CD4-positive, alpha-beta T cell treated with Interleukin-15 for 1 hour (primary cell): ENCODE measurements at places on chromosomes 2 and 18.

GRCh38 chr2:190540048-190540447, 5.5 kb upstream of the NEMP2 start:
- DNase-seq = no peak

DNA sequence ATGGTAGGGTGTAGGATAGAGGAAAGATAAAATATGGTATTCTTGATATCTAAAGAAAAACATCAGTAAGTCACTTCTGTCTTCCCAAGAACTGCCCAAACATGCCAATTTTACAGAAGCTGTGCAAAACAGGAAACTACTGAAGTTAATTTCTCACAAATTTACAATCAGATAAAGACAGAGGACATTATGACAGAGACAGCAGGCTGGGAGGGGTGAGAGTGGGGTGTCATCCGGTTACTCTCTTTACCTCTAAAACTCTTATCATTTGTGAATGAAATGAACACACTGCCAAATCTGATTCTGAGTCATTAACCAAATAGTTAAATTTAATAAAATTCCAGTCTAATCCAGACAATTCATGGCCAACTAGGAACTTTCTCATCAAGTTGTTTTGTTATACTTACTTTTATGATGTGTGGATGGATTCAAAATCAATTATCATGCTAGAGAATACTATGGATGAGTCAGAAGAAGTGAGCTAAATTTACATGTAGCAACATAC, 323.2 kb upstream of the MEX3C start:
- no peak for DNase-seq

DNA sequence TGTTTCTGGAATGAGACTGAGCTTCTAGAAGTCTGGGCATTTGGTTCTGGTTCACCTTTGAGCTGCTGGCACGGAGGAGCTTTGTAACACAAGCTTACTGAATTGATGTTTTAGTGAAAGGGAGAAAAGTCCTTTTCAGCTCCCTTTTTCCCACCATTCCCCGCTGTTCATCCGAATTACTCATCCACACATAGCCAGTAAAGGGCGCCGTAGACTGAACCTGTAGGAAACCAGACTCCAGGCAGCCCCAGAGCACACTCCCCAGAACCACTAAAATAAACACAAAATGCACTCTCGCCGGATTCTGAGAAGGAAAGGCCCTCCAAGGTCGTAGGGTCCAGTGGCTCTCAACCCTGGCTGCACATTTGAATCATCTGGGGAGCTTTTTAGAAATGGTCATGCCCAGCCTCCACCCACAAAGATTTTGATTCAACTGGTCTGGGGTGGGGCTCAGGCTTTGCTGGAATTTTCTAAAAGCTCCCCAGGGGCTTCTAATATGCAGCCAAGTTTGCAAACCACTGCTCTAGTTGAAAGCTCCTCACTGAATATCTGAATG, 29.6 kb downstream of the TCF7L1 start:
- no peak for DNase-seq

DNA sequence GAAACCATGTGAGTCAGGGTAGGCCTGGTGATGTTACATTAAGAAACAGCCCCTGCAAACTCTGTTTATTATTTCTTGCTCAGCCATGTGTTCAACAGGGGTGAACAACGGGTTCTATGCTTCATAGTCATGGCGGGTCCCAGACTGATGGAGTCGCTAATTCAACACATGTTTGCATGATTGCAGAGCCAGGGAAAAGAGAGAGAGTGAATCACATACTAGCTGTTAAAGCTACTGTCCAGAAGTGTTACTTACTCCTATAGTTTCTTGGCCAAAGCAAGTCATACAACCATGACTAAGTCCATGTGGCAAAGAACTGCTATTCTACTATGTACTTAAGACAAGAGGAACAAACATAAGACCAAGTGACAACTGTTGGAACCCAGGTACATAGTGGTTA, 241.2 kb upstream of the SKOR2 start:
- DNase-seq = no peak

DNA sequence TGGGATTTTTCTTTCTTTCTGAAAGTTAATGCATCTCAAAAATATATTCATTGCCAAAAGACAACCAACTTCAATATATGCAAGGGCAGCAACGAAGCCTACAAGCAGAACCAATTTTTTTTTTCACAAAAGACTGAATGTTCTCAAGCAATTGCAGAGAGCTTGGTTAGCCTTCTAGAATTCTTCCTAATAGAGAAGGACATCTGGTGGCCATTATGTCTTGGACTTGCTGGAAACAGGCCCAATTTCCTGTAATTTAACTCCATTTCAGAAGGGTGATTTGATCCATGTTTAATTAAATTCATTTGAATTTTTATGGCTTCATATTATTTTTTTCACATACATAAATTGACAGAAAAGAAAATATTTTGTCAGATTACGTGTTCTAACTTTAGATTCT, 208.0 kb downstream of the TPGS2 start:
- no peak for DNase-seq

DNA sequence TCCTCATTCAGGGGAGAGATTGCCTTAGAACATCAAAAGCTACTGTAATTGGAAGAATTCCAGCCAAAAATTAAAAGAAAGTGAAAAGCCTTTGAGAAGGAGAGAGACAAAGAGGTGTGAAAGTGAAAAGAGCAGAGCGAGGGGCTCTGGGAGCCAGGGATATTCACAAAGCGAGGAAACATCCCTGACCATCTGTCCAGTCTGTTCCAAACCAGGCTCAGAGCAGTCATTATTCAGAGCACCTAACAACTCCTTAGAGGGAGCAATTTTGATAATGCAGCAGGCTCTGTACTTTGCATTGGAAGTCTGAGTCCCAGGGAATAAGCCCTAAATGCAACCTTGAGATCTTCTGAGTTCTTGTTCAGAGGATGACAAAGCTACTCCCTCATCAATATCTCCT, 119.1 kb upstream of the LYPD1 start:
- DNase-seq = no peak

GRCh38 chr2:237594514-237594871, 4.0 kb upstream of the RAB17 start:
- DNase-seq = no peak

DNA sequence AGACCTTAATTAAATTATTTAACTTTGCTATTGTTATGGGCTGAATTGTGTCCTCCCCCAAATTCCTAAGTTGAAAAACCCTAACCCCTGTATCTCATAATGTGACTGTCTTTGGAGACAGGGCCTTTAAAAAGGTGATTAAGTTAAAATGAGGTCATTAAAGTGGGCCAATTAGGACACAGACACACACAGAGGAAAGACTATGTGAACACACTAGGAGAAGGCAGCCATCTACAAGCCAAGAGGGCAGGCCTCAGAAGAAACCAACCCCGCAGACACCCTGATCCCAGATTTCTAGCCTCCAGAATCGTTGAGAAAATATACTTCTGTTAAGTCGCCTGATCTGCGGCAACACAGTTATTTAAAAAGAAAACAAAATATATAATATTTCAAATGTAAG, 6.4 kb downstream of the STK17B start:
- DNase-seq = no peak

DNA sequence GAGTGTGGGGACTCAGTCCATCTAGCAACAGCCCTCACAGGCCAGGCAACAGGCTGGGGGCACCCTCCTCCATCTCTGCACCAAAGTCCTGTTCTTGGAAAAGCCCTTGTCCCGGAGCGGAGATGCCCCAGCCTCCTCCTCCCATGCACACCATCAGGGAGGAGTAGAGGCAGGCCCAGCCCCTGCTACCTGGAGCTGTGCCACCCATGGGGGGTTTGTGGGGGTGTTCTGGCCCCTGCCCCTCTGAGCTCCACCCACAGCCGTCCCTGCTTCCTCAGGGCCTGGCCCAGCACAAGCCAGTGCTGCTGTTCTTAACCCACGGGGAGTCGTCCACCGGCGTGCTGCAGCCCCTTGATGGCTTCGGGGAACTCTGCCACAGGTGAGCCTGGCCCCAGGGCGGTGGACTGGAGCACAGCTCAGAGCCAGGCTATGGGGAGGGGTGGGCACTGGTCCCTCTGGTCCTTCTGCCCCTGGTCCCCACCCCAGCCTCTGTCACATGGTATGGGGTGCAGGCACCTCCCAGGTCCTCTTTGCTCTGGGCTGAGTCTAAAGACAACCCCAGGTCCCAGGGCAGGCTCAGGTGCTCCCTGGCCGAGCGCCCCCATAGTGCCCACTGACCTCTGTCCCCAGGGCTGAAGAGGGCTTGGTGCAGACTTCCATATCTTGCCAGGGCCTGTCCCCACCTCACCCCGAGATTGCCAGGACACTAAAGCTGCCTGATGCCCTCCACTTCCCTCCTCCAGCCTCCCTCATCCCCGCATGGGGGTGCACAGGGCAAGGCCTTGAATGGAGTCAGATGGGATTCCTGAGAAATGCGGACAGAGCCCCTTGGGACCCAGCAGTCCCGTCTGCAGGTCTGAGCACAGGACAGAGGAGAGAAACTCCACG, 2.7 kb downstream of the AGXT start:
- no peak for DNase-seq

GRCh38 chr2:34012715-34013302, 413.7 kb upstream of the FAM98A start:
- no peak for DNase-seq

DNA sequence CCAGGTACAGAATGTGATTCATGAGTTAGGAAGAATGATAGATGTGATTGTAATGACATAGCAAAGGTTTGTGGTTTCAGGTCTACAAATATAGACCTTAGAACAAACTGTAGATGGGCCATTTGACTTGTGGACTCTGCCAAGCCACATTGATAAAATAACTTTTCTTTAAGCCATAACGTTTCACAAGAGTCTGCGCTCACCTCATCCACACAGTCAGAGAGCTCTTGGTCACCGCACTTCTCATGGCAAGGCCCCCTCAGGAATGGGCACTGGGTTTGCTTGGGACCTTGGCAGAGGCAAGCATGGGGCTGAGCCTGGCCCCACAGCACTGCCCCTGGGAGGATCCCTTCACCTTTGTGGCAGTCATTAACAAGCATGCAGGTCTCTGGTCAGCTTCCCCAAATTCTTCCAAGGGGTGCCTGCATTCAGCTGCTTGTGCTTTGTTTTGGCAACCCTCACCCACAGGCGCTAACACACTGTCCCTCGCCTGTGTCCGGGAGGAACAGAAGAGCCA, 14.0 kb downstream of the ARMC9 start:
- no peak for DNase-seq

DNA sequence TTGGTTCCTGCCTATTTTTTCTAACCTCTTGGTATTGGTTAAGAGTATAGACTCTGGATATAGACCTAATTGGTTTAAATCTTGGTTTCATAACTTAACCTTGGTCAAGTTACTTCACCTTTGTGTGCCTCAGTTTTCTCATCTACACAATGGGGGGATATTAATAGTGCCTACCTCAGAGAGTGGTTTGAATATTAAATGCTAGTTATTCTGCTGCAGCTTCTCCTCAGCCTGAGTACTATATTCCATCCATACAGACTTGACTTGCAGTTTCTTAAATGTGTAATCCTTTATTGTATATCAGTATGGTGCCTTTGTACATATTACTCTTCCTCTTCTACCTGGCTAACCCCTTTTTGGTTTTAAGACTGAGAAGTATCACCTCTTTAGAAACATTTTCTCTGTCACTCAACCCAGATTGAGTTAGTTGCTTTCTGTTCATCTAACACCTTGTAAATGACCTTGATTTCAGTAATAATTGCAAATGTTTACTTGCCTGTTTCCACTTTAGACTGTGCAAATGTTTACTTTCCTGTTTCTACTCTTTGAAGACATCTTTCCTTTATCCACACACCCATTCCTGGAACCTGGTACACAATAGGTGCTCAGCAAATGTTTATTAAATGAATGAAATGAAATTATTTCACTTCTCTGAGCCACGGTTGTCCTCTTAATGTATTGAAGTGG, 6.6 kb downstream of the ACVR2A start:
- DNase-seq = no peak

DNA sequence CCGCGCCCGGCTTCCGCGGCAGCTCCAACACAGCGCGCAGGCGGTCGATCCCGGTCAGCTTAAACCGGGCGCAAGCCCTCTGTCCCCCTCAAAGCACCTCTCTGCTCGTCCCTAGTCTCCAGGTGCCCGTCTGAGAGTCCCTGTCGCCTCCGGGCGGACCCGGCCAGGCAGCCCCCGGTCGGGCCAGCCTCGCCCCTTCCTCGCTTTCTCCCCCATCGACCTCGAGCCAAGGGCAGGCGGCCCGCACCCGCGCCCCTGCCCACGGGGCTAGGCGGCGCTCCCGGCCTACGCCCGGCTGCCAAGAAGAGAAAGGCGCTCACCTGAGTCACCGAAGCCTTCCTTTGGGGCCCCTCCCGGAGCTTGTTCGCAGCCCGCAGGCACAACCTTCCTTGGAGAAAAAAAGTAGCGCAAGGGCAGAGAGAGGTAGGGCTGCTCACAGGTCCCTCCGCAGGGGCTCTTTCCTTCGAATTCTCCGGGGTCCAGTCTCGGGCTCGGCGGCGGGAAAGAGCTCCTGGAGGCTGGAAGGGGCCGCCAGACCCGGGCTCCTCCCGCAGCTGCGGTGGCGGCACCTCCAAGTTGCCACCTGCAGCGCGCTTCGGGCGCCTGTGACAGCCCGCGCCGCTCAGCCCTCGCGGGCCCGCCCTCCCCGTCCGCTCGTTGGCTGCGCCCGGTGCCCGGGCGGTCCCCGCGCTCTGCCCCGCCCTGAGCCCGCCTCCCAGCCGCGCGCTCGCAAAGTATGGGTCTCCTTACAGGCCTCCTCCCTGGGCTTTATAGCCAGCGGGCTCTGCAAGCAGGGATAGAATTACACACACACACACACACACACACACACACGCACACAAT, 86.5 kb upstream of the EPB41L3 start:
- no peak for DNase-seq

- DNase-seq = no peak
Measured at GRCh38 chr2:18927525-18928232, 338.3 kb upstream of the NT5C1B start.

DNA sequence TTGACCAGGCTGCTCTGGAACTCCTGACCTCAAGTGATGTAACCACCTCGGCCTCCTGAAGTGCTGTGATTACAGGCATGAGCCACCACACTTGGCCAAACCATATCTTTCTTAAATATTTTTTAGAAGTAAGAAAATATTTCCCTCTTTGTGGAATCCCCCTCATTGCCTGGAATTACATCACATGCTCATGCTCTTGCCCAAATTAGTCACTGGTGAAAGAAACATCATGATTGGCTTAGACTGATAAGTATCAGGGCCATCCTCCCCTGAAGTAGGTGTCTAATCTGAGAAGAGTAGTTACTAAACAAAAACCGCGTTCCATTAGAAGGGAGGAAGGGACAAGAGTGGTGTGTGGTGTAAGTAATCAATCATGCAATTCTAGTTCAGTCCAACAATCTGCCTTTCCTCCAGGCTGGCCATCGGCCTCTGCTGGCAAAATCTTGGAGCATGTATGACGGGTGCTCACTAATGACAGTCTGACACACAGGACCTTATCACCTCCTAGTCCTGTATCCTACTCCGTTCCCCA, 52.3 kb upstream of the SCG2 start:
- no peak for DNase-seq

- DNase-seq = no peak
Measured at GRCh38 chr2:45278365-45279078, 269.3 kb upstream of the SIX2 start.

GRCh38 chr2:221203856-221204255, 368.2 kb downstream of the EPHA4 start:
- no peak for DNase-seq

GRCh38 chr2:63784461-63784860, 57.2 kb upstream of the UGP2 start:
- DNase-seq = no peak

DNA sequence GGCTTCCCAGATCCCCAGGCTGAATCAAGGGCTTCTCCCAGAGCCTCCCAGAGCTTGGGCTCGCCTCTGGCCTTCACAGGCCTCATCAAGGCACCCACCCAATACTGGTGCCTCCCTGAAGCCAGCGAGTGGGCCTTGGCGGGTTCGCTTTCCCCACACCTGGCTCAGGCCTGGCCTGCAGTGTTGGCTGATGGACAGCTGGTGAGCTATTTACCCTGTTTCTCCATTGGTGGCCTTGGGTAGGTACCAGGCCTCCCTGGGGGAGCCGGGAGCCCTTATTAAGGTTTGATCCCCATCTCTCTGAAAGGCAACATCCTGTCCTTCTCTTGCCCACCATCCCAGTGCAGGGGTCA, 18.2 kb upstream of the DUSP2 start:
- DNase-seq = no peak
